ENCODE measurements at places on chromosomes 6 and 20.

GRCh38 chr20:10329387-10330005 is 104.5 kb downstream of the MKKS start:
- H3K27me3 ChIP-seq, result no peaks in the 10 kb centered on the region
- no peaks in the 10 kb centered on the region for H3K36me3 ChIP-seq
- DNase-seq, result no peak
- no peak overlapping the region for H3K4me3 ChIP-seq
- H3K4me1 ChIP-seq, result no peaks in the 10 kb centered on the region
- no peak overlapping the region for H3K27ac ChIP-seq

- no peaks in the 10 kb centered on the region for H3K27me3 ChIP-seq
- H3K4me1 ChIP-seq, result no peaks in the 10 kb centered on the region
- DNase-seq, result no peak
- no peaks in the 10 kb centered on the region for H3K36me3 ChIP-seq
- no peak overlapping the region for H3K27ac ChIP-seq
- H3K4me3 ChIP-seq, result no peak overlapping the region
Measured at GRCh38 chr6:144857086-144857485, 572.0 kb downstream of the UTRN start.

- H3K27ac ChIP-seq, result peak overlapping the region; percentile 58
- no peak overlapping the region for H3K4me3 ChIP-seq
- DNase-seq, result no peak
- no peaks in the 10 kb centered on the region for H3K36me3 ChIP-seq
- H3K4me1 ChIP-seq, result peaks cover 45% of the 10 kb centered on the region
Measured at GRCh38 chr6:169959136-169960002, 207.9 kb downstream of the ERMARD start.

DNA sequence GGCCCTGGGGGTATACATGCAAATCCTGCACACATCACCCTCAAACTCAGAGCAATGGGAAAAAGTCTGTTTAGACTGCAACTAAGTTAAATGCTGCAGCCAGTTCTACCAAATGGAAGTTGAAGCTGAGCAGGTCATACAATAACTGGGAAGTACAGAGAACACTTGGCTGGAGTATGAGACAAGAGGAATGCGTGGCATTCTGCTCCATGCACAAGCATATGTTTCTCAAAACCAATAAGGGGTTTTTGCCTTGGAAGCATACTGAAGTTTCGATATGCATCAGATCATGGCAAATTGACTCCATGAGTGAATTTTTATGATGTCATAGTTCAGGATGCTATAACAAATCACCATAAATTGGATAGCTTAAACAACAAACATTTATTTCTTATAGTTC is 193.8 kb downstream of the COL12A1 start:
- H3K36me3 ChIP-seq, result no peaks in the 10 kb centered on the region
- H3K4me3 ChIP-seq, result no peak overlapping the region
- no peaks in the 10 kb centered on the region for H3K27me3 ChIP-seq
- H3K27ac ChIP-seq, result no peak overlapping the region

- no peaks in the 10 kb centered on the region for H3K27me3 ChIP-seq
- no peaks in the 10 kb centered on the region for H3K36me3 ChIP-seq
- DNase-seq, result peak; percentile 22
- H3K4me3 ChIP-seq, result peak overlapping the region; percentile 84
Measured at GRCh38 chr20:36093025-36093803, 61.3 kb upstream of the EPB41L1 start.

GRCh38 chr6:82436740-82437139 is 73.1 kb downstream of the TPBG start:
- no peak overlapping the region for H3K4me3 ChIP-seq
- H3K4me1 ChIP-seq, result no peaks in the 10 kb centered on the region
- H3K36me3 ChIP-seq, result no peaks in the 10 kb centered on the region
- DNase-seq, result no peak
- H3K27ac ChIP-seq, result no peak overlapping the region

GRCh38 chr20:25203871-25204320 is 8.4 kb downstream of the ENTPD6 start:
- H3K36me3 ChIP-seq, result no peaks in the 10 kb centered on the region
- H3K27me3 ChIP-seq, result no peaks in the 10 kb centered on the region
- H3K27ac ChIP-seq, result no peak overlapping the region

- no peak for DNase-seq
- H3K36me3 ChIP-seq, result peaks cover 32% of the 10 kb centered on the region
- peak overlapping the region; percentile 36 for H3K27ac ChIP-seq
- peaks cover 13% of the 10 kb centered on the region for H3K4me1 ChIP-seq
- H3K27me3 ChIP-seq, result no peaks in the 10 kb centered on the region
Measured at GRCh38 chr6:31775633-31776484, 1.3 kb downstream of the VWA7 start.

- no peak overlapping the region for H3K27ac ChIP-seq
- DNase-seq, result no peak
- no peak overlapping the region for H3K4me3 ChIP-seq
- no peaks in the 10 kb centered on the region for H3K27me3 ChIP-seq
- no peaks in the 10 kb centered on the region for H3K36me3 ChIP-seq
- H3K4me1 ChIP-seq, result no peaks in the 10 kb centered on the region
Measured at GRCh38 chr6:102679865-102680264, 1286.4 kb downstream of the GRIK2 start.

DNA sequence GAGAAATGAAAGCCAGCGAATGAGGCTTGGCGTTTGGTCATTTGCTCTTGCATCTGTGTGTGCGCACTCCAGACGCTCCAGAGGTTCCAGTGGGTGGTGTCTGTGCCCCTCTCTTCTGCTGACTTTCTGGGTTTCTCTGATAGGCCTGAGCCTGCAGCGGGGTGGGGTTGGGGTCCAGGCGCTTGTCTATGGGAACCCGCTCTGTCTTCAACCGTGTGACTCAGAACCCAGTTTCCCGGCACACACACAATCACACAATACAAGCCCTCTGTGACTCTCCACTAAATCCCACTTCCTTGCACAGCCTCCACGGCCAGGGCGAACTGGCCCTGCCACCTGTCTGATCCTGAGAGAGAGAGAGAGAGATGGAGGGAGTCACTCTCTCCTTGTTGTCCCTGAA is 24.6 kb downstream of the RBM38 start:
- H3K4me1 ChIP-seq, result peaks cover 14% of the 10 kb centered on the region
- H3K27ac ChIP-seq, result no peak overlapping the region

DNA sequence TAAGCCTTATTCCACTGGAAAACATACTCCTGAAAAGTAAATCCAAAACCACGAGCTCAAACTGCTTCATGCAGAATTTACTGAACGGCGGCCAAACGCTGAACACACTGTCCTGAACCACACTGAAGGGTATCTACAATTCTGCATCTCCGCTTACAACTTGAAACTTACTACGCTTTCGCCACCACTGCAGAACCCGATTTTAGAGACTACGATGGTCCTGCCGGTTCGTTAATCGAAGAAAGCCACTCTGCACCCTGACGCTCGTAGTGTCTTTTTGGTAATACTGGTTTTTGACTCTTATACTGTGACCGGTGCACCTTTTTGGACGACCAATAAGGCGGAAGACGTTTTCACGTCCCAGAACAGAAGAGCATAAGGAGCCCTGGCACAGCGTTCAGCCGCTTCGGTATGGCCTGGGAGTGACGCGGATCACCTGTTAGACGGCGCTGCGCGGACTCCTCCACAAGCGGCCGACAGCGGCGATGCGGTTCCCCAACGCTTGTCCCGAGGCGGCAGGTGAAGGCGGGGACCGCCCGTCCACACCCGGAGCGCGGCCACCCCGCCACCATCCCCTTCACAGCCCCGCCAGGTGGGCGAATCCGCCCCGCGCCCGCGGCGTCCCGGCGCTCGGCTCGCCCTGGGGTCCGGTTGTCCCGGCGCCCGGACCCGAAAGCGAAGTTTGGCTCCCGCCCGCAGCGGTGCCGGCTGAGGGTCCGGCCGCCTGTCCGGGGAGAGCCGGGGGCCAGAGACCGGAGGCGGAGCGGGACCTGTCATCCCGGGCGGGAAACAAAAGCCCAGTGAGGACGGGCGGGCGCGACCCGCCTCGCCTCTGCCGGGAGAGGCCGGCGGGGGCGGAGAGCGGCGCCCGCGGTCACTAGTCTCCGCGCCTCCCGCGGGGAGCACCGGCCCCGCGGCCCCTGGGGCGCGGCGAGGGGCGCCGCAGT is 784 bp downstream of the FKBP5 start:
- peak overlapping the region; percentile 100 for H3K4me3 ChIP-seq
- no peaks in the 10 kb centered on the region for H3K27me3 ChIP-seq
- peaks cover 26% of the 10 kb centered on the region for H3K4me1 ChIP-seq
- no peak for DNase-seq
- peak overlapping the region; percentile 99 for H3K27ac ChIP-seq

DNA sequence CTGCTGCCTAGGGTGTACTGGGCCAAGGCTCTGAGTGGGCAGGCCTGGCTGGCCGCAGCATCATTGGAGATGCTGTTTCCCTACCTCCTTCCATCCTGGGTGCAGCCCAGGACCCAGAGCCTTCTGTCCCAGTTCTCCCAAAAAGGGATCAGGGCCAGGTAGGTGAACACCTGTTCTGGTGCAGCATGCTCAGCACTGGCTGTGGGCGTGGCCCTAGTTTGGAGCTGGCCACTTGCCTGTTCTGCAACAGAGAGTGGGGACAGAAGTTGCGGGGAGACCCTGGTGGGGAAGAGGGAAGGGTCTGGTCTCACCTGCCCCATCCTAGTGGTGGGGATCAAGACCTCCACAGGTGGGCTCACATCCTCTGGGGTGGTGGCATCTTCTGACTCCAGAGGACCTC is 1.4 kb upstream of the ARMC12 start:
- peaks cover 50% of the 10 kb centered on the region for H3K4me1 ChIP-seq
- no peak for DNase-seq
- H3K27me3 ChIP-seq, result no peaks in the 10 kb centered on the region
- H3K4me3 ChIP-seq, result no peak overlapping the region
- H3K27ac ChIP-seq, result peak overlapping the region; percentile 100
- H3K36me3 ChIP-seq, result no peaks in the 10 kb centered on the region

DNA sequence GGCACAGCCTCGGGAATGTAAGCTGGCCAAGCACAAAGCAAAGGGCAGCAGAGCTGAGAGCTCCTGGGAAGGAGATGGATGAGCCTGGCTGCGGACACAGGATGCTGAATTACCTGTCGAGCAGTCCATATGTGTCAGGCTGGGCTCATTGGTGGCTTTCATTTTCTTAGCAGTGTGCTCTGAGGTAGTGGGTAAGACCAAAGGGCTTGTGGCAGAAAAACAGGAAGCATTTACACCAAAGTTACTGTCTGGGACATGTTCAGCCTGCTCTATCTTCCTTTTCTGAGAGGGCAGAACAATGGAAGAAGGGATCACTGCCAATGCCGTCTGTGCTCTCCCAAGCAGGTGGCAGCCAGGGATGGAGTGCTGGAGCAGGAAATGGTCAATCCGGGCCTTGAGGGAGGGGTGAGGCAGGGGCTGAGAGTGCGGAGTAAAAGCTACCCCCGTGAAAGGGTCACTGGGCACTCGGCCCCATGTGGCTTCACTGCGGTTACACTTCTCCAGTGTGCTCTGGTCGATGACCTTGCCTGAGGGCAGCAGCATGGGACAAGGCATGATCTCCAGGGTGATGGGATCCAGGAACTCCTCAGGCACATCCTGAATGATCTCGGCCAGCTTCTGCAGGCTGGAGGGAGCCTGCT is 36.9 kb upstream of the AVP start:
- no peaks in the 10 kb centered on the region for H3K27me3 ChIP-seq
- H3K4me3 ChIP-seq, result no peak overlapping the region
- DNase-seq, result no peak
- no peak overlapping the region for H3K27ac ChIP-seq

- H3K36me3 ChIP-seq, result no peaks in the 10 kb centered on the region
- no peaks in the 10 kb centered on the region for H3K4me1 ChIP-seq
- no peak overlapping the region for H3K27ac ChIP-seq
- H3K27me3 ChIP-seq, result no peaks in the 10 kb centered on the region
Measured at GRCh38 chr20:20808016-20808415, 95.6 kb upstream of the RALGAPA2 start.

DNA sequence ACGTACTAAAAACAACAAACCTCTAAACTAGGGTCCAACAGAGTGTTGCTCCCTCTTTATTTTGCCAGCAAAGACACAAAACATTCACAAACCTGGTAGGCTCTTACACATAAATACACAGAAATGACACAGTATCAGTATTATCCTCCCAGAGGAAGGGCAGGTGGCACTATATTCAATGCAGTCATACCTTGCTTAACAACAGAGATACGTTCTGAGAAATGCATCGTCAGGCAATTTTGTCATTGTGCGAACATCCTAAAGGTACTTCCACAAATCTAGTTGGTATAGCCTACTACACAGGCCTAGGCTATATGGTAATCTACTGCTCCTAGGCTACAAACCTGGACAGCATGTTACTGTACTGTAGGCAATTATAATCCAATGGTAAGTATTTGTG is 9.6 kb downstream of the ZBTB2 start:
- no peak for DNase-seq
- no peak overlapping the region for H3K27ac ChIP-seq
- no peaks in the 10 kb centered on the region for H3K27me3 ChIP-seq
- H3K4me1 ChIP-seq, result no peaks in the 10 kb centered on the region
- H3K4me3 ChIP-seq, result no peak overlapping the region

Data from esophagus squamous epithelium (tissue), 5 donors.